Femur (tissue), 1 donor: ENCODE measurements at places on chromosomes 16 and 17.

DNA sequence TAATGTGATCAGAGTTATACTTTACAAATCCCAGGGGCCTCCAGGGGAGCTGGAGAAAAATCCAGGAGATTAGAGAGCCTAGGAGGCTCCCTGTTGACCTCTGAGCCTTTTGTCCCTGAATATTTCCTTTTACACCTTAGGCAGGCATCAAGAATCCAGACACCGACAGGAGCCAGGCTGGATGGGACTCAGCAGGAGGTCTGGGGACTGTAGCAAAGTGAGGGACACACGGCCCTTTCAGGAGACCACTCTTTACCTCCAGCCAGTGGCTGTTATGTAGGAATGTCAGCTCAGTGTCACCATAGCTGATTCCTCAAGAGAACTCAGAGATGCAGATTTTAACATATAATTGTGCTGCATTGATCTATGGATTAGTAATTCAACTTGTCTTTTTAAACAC is 198.4 kb downstream of the SHISA9 start:
- no peak for DNase-seq

- DNase-seq = peak; percentile 57
These were observed 696 bp downstream of the NETO2 start for GRCh38 chr16:47142821-47143676.

- no peak for DNase-seq
These were observed 20.9 kb downstream of the GNAO1 start for GRCh38 chr16:56212144-56212543.

- no peak for DNase-seq
These were observed 279.8 kb upstream of the GOT2 start for GRCh38 chr16:59013930-59014329.

- DNase-seq = no peak
These were observed 562.4 kb upstream of the CDH11 start for GRCh38 chr16:65684230-65684629.

- DNase-seq = peak; percentile 61
These were observed 93.3 kb downstream of the ASIC2 start for GRCh38 chr17:33199571-33200510.

GRCh38 chr16:70725912-70726828 is 40.3 kb upstream of the MTSS2 start:
- peak; percentile 88 for DNase-seq

- DNase-seq = no peak
These were observed 29.7 kb downstream of the GSE1 start for GRCh38 chr16:85642762-85643358.

GRCh38 chr16:87541147-87541871 is 48.5 kb upstream of the ZCCHC14 start:
- peak; percentile 61 for DNase-seq

DNA sequence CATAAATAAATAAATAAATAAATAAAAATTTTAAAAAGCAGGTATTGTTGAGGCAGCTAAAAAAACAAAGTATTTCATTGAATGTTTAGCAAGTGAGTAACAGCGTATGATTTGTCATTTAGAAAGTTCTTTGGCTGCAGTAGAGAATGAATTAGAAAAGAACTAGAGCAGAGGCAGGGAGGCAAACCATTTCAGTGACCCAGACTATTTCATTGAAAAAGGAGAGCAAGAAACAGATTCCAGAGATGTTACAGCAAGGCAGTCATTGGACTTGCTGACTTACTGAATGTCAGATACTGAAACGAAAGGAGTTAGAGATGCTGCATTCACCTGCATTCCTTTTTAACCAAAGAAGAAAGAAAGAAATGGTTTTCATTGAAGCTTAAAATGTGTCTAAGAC is 105.5 kb upstream of the HLF start:
- no peak for DNase-seq

GRCh38 chr16:29700253-29700987 is 21.4 kb downstream of the QPRT start:
- peak; percentile 76 for DNase-seq

GRCh38 chr17:32621612-32622312 is 135.0 kb downstream of the CDK5R1 start:
- no peak for DNase-seq

DNA sequence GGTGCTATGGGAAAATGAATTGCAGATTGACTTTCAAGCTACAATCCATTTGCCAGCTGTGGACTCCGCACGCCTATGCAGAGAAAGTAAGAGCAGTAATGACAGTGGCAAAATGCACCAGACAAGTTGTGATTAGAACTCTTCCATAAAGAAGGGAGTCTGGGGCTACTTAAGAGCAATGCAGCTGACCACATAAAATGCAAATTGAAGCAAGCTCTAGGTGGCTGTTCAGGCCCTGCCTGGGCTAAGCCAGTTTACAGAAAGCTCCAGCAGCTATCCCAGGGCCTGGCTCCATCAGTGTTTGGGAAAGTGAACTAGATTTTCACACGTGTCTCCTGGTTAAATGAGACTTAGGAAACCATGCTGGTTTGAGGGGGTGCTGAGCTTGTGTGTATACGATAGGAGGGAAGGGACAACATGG is 2.2 kb upstream of the MAP2K6 start:
- DNase-seq = no peak

DNA sequence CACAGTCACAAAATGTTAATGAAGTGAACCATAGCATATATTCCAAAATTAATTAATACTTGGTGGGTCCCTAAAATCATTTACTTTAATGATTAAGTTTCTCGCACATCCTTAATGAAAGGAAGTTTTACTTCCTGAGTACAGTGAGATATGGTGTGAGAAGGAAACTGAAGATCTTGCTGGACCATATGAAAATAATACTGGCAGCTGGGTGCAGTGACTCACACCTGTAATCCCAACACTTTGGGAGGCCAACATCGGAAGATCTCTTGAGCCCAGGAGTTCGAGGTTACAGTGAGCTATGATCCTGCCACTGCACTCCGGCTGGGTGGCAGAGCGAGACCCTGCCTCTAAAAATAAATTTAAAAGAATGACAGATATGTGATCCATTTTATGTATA is 62.5 kb downstream of the ABCA8 start:
- DNase-seq = no peak

DNA sequence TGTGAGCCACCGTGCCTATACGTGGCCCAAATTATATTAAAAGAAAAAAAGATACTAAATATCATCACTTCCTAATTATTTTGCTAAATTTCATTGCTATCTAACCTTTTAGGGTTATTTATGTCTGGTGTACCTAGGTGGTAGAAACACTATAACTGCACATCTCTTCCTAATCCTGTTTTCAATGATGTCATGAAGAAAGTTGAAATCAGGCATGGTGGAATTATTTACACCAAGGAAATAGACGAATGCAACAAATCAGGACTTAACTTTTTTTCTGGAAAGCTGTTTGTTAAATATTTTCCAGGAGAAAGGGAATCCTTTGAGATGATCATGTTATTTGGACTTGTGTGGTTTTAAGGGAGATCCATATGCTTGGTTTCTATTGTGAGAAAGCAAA is 39.2 kb upstream of the SKAP1 start:
- DNase-seq = no peak

GRCh38 chr17:2292100-2292499 is 11.5 kb downstream of the SMG6 start:
- DNase-seq = no peak

GRCh38 chr16:67445441-67445912 is 14.6 kb downstream of the HSD11B2 start:
- DNase-seq = no peak

DNA sequence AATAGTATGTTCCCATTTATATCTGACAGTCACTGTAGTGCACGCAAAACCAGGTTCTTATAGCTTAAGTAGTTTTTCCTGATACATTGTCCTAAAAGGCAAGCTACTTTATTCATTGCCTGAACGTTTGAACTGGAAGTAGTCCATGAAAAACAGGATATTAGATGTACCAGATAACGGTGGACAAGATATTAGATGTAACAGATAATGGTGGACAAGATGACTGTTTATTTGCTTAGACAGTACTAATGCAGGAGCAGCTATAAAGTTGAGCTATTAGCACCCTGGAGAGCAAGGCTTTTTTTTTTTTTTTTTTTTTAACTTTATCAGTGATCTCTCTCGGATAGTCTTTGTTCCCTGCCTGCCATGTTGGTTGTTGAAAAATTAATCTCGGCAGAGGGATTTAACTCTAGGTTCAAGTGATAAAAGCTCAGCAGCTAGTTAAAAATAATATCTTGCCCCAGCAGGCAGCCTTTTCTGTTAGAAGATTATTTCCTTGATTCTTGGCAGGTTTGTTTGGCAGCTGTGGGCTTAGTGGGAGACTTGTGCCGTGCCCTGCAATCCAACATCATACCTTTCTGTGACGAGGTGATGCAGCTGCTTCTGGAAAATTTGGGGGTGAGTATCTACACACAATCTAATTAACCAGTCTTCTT is 17.3 kb upstream of the TBKBP1 start:
- no peak for DNase-seq

DNA sequence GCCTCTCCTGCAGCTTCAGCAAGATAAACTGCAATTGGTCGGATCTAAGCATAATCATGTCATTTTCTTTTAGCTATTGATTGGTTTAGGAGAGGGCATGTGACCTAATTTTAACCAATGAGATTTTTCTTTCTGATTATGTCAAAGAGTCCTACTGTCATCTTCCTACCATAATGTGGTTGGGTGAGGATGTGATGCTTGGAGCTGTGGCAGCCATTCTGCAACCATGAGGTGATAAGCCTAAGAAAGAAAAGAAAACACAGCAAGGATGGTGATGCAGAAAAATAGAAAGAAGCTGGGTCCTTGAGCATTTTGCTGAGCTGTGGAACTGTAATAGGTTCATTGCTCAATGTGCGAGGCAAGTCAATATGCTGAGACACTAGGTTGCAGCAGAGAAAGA is 121.7 kb upstream of the CRHR1 start:
- DNase-seq = no peak

- no peak for DNase-seq
These were observed 4.0 kb upstream of the KAT8 start for GRCh38 chr16:31113121-31114120.

DNA sequence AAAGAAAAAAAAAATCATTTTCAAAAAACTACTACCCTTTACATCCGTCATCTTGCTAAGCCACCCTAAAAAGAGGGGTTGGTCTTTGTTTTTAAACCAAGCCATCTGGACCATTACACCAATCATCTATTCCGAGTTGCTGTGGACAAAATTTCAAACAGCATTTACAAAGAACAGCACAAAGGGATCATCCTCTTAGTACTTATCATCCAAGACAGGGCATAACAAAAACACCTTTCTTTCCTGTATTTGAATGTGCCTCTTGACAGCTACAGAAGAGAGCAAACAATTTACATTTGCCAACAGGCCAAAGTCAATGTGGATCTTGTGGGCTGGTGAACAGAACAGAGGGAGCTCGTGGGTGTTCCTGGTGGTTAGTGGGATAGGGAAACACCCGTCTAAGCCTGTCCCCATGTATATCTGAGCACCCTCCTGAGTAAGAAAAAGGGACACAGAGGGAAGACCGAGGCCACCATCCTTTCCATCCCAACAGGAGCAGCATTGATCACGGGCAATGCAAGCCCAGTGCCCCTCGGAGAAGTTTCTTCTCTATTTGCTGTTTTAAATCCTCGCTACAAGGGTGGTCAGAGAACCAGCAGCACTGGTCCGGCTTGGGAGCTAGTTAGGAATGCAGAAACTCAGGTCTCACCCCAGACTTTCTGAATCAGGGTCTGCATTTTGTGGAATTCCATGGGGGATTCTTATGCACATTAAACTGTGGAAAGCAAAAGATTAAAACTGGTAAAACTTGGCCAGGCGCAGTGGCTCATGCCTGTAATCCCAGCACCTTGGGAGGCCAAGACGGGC is 1.9 kb downstream of the SLC39A11 start:
- DNase-seq = no peak

- DNase-seq = no peak
These were observed 182.3 kb downstream of the SHISA9 start for GRCh38 chr16:13083681-13084080.

DNA sequence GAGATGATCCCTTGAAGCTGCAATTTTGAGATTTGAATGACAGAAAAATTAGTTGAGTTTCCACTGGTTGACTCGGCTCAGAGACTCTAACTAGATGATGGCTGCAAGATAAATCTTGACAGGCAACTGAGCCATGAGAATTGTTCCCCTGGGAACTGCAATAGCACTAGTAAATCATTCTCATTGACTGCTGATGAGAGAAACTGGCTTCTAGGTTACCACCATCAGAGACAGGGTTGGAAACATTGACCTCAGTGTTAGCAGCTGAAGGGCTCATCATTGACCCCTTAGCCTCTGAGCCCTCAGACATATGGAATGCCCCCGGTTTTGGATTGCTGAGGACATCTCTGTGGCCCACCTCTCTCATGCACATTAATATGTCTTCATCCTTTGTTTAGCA is 125.4 kb upstream of the COX10 start:
- no peak for DNase-seq

GRCh38 chr16:30867747-30868146 is 26.1 kb downstream of the BCL7C start:
- no peak for DNase-seq

DNA sequence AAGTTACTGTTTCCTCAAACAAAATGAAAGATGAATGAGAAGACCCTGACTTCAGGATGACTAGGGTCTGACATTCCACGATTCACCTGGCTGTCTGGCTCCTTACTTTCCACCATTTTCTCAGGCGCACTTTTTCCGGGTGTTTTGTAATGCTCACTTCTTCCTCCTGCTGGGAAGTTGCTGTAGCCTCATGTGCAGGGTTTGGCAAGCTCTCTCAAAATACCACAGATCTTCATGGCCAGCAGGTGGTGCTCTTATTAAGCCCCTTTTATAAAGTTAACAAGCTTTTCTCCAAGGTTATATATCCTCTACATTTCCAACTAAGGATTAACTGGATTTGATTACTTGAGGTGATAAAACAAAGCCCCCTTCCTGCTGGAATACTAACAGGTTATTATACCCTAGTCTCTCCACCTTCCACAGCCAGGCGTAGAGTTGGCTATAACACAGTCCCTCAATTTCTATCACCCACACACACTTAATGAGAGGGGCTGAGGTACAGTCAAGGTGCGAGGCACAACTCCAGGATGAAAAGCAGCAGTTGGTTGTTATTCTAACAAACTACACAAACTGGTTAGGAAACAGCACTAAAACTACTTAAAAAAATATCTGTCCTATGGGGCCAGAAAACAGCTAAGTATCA is 45.4 kb downstream of the STH start:
- peak; percentile 76 for DNase-seq

- DNase-seq = no peak
These were observed 63.9 kb upstream of the SMIM36 start for GRCh38 chr17:55575058-55575636.

DNA sequence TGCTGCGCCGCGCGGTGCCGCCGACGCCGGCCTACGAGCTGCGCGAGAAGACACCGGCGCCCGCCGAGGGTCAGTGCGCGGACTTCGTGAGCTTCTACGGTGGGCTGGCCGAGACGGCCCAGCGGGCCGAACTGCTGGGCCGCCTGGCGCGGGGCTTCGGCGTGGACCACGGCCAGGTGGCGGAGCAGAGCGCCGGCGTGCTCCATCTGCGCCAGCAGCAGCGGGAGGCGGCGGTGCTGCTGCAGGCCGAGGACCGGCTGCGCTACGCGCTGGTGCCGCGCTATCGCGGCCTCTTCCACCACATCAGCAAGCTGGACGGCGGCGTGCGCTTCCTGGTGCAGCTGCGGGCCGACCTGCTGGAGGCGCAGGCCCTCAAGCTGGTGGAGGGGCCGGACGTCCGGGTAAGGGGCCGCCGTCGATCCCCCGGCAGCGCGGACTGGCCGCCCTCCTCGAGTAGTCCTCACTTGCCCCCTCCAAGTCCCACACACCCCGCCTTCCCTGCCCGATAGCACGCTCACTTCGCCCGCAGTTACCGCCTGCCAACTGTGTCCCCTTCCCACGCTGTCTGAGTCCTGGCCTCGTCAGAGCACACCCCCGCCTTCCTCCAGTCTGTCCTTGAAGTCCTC is 470 bp downstream of the MLYCD start:
- DNase-seq = peak; percentile 62
